ENCODE measurements at places on chromosomes 1 and 21.

DNA sequence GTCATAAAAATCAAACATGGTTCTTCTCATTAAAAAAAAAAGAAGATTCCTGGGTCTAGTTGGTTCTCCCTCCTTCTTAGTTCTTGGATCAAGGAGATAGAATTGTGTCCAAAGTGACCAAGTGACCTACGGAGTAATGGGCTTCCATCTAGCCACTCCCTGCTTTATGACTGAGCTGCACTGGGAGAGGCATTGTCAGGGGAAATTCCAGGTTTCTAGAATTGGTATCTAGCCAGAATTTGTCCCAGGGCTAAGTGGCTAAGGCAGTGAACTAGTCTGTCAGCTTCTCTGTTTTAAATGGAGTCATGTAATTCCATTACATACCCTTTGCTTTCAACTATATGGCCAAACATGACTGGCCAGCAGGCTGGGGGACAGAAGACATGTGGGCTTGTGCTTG is 40.1 kb upstream of the ERG start:
- no peak for DNase-seq

- peak; percentile 76 for DNase-seq
Observed at GRCh38 chr1:114002492-114003239, 23.4 kb downstream of the OLFML3 start.

DNA sequence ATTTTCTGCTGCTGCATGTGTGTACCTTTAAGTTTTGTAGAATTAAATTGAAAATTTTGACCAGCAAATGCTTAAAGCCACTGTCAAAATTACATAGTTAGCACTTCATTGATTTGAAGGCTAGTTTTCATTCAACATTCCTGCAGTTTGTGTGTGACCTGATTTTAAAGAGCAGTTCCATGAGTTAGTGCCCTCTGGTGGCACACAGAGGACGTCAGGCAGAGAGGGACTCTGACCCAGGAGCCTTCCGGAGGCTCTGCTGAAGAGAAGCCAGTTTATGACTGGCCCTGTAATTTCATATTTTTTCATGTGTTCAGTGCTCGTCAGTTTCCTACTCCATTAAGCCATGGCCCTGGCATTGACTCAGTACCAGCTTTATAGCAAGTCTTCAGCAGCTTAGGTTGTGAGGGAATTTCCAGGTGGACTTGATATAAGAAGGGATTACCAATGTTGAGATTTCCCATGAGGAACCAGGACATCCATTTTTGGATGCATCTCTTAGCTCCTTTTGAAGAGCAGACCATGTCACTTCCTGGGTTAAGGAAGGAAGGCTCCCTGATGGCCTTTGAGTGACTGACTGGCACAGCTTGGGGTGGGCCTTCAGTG is 104.7 kb downstream of the CAMTA1 start:
- DNase-seq, result peak; percentile 85

- no peak for DNase-seq
Observed at GRCh38 chr1:108850929-108851328, 6.0 kb downstream of the AKNAD1 start.

- DNase-seq, result no peak
Observed at GRCh38 chr1:41535716-41536115, 51.2 kb upstream of the EDN2 start.

GRCh38 chr1:161330346-161330745 is 16.2 kb downstream of the SDHC start:
- DNase-seq, result no peak

DNA sequence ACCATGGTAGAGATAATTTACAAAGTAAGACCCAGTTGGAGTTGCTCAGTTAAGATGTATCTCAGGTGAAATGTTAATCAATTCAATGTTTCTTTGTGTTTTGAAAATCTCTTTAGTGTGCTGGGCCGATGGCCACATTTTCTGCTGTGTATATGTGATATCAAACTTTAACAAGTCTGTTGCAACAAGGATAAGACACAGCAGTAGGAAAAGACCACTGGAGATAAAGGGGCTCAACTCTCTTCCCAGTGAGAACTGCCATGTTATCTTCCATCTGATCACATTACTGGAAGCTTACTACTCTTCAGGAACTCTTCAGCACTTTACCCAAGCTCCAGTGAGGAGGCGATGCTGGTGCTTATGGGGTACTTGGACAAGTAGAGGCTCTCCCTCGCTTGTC is 227.7 kb downstream of the NFIA start:
- no peak for DNase-seq

- peak; percentile 93 for DNase-seq
Observed at GRCh38 chr1:168470901-168471431, 72.8 kb downstream of the XCL2 start.

DNA sequence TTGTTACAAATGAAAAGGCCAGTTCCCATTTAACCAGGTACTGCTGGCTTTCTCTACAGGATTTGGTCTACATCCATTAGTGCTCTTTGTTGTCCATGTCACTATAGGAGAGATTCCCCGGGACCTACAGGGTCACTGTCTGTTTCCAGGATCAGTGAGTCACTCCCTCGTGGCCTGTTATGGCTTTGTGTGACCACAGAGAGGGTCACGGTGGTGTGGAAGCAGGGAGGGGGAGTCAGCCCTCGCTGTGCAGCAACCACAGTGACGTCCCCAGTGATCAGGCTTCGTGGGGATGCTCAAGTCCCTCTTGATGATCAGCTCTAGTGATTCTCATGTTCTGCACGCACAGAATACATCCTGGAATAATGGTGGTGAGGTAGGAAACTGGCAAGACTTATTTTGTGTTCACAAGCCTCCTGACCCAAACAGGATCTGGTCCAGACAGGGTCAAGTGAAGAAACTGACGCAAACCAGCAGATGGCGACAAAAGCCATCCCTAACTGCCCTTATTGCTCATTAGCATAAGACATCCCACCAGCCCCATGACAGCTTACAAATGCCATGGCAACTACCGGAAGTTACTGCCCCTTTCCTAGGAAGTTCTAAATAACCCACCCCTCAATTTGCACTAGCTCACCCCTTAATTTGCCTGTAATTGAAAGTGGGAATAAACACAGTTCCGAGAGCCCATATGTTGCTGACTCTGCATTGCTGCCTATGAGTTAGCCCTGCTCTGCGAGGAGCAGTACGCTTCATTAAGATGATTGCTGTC is 98.5 kb downstream of the DISC1 start:
- DNase-seq, result peak; percentile 32

GRCh38 chr1:56115701-56116100 is 463.7 kb downstream of the PLPP3 start:
- no peak for DNase-seq

DNA sequence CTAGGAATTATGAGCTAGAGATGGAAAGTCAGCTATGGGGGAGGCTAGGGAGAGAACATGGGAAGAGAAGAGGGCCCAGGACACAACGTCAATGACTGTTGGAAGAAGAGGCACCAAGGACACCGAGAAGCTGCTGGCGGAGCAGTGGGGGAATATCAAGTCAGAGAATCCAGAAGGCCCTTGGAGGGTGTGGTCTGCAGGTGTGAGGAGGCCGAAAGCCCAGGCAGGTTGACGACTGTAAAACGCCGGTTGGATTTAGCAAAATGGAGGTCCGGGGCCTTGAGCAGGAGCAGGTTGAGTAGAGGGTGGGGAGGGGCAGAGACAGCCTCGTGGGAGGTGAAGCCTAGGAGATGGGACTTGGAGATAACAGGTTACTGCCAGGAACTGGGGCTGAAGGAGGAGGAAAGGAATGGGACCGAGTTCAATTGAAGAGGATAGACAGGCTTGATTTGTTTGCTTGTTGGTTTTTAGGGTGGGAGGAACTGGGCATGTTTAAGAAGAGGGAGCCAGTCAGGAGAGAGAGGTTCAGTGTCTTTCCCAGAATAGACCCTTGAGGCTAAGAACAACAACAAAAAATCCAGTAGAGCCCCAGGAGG is 35.1 kb downstream of the EDN2 start:
- DNase-seq, result no peak

DNA sequence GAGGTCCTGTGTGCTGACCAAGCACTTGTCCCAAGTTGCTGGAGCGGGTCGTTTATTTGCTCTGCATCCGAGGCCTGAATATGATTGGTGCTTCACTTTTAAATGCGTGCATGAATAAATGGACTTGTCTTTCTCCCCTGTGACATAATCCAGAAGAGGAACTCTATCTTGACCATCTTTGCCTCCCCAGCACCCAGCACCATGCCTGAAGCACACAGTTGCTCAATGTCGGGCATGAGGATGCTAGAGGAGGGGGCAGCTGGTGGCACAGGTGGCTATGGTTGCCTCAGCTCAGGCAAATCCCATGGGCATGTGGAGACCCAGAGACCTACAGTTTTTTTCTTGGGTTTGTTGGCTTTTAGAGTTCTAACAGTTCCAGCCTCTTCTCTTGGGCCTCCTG is 142.6 kb downstream of the KAZN start:
- no peak for DNase-seq

GRCh38 chr1:66176832-66177231 is 357.1 kb upstream of the SGIP1 start:
- DNase-seq, result no peak

- DNase-seq, result no peak
Observed at GRCh38 chr1:183103147-183103546, 79.9 kb downstream of the LAMC1 start.

- no peak for DNase-seq
Observed at GRCh38 chr1:234662148-234662547, 52.2 kb upstream of the IRF2BP2 start.

DNA sequence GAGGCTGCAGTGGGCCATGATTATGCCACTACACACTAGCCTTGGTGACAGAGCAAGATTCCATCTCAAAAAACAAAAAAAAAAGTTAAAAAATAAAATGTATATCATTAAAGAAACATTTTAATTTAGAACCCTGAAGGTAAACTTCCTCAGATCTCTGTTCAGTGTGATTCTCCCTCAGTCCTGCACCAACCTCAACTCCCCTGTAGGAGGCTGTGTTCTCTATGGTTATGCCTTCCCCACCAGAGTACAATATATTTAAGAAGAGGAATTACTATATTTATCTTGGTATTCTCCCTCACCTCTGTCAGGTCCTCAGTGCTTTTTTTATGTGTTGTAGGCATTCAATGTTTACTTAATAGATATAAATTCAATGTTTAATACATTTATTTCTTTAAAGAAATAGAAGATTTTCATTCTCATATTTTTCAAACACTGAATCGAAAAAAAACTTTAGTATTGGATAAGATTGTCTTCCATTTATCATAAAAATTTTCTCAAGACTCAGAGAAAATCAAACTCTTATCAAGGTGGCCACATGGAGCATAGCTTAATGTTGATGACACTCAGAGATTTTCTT is 4.8 kb upstream of the LRRC8B start:
- DNase-seq, result peak; percentile 76

DNA sequence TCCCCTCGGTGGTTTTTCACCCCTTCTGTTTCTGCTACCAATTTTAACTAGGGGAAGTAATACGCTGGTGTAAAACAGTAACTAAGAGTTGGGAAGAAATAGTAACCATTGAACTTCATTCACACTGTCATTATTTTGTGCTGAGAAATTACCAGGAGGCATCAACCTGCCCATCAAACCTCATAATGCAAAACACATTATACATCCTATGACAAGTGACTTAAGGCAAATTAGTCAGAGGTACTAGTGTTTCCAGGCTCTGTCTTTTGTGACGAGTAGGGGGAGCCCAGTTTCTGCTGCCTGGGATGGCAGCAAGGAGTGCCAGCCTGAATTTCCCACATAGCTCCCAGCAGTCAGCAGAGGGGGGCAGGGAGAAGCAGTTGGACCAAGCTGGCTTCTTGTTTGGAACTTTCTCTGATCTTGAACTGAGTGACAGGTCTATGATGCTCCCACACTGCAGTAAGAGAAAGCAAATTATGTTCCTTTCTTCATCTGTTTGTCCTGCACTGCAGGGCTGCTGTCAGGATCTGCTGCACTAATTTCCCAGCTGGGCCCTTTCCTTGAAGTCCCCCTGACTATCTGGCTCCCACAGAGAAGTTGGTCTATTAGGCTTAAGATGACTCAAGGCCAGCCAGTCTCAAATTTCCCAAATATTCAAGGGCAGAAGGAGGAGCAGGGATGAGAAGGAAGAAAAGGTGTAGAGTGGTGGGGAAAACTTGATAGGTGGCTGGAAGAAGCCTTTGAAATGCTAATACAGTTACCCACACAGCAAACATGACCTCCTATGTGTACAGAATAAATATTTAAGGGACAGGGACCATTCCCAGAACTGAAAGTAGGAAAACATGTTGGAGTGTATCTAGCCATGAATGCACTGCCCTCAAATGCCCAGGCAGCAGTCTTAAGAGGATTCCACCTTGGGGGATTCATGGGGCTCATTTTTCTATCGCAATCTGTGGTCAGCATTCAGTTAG is 322.8 kb downstream of the SEC16B start:
- no peak for DNase-seq

Data from adipocyte (in vitro differentiated cells).